ENCODE measurements at places on chromosomes 12 and 14.
A peak's percentile ranks its signal among the peaks of the same experiment; 100 is the strongest.

DNA sequence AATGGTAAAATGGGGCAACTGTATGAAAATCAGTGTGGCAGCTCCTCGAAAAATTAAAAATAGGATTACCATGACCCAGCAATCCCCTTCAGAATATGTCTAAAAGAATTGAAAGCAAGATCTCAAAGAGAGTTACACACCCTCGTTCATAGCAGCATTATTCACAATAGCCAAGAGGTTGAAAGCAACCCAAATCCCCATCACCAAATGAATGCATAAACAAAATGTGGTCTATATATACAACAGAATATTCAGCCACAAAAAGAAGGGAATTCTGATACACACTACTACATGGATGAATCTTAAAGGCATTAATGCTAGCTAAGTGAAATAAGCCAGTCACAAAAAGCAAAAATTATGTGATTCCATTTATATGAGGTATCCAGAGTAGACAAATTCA is 27.2 kb downstream of the RAD52 start:
- no peak for DNase-seq

DNA sequence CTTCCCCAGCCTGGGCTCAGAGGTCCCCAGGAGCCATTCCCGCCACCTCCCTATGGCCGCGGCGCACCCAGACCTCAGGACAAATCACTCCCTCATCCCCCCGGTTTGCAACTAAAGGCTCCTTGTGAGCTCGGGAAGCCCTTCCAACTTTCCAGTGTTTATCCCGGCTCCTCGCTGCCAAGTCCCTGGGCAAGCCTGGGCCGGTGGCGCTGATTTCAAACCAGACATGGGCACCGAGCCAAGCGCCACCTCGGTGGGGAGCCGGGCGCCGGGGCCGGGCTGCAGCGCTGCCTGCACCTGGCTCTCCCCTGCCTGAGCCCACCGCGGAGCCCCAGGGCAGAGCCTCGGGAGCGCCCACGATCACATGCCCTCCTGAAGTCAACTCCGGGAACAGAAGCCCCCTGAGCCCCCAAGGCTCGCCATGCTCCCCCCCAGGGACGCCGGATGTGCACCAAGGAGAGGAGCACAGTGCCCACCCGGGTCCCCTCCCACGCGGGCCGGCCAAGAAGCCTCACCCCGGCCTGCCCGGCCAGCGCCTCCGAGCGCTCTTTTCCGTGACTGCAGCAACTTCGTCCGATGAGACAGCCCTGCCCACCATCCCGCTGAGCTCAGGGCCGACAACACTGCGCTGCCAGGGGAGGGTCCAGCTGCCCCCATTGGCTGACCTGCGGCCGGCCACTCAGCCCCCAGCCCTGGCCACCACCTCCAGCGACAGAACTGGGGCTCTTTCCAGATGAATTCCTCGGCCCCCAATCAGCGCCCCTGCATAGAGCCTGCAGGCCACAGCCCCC is 50.0 kb downstream of the NCOR2 start:
- no peak for DNase-seq

DNA sequence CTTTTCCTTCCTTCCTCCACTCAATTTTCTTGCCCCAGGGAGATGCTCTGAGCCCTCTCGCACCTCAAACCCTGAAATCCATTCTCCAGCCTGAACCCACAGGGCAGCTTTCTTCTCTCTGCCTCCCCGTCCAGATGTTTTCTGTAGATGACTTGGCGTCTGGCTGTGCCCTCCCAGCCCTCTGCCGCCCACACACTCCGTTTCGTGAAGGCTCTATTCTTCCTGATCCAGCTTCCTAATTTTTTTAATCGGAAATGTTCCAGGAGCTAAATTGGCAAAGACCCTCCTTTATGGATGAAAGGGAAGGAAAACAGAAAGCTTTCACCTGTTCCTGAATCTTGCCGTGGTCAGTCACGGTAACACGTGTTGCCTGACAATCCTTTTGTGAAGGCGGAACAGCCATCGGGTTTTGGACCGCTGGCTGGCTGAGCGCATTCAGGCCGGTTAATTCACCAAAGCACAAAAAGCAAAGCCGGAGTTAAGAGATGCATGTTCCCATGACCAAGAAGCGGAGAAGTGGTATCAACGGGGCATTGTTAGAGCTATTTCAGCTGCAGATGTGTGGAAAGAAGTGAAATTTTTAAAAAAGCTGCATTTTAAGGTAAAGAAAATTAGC is 70.2 kb upstream of the FBRSL1 start:
- DNase-seq: no peak

DNA sequence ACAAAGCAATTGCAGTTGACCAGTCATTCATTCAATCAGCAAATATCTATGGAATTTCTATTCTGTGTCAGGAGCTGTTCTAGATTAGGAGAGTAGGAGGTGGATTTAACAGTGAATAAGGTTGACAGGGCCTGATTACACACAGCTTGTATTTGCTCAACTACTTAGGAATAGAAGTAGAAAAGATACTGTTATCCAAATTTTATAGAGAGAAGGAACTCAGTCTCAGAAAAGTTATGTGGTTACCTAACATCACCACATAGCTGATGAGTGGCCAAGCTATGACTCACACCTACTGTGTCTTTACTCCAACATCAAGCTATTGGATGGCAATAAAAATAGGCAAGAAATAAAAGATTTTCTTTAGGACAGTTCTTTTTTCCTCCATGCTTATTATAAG is 374.8 kb downstream of the RMST start:
- DNase-seq: no peak

DNA sequence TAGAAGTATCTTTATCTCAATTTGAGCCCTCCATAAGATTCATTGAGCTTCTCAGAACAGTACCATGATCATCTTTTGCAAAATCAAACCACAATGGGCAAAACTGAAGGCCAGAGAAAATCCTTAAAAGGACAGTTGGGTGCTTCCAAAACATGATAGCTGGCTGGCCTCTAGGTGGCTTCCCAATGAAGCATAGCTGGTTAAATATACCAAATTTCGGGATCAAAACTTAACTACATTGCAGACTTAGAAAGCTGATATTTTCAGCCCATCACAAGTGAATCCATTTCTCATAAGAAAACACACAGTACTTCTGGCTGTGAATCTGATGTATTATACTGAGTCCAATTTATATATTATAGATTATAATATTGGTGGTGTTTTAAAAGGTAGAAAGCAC is 15.3 kb upstream of the PIK3C2G start:
- no peak for DNase-seq

GRCh38 chr12:90061809-90062208 is 353.2 kb upstream of the ATP2B1 start:
- DNase-seq: no peak

DNA sequence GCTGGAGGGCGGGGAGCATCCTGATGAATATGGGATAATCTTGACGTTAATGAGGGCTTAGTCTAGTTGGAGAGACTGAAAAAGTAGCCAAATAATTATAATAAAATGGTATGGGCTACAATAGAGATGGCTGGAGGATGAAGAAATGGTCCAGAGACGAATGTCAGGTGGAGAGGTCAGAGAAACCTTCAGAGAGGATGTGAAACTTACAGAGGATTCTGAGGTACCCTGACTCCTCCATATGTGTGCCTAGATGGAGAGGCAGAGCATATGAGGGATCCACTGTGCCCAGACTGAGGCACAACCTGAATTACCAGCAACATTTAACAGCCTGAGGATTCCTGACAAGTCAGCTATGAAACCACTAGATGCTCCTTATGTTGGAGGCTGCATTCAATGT is 417.0 kb downstream of the ATP23 start:
- DNase-seq: no peak

DNA sequence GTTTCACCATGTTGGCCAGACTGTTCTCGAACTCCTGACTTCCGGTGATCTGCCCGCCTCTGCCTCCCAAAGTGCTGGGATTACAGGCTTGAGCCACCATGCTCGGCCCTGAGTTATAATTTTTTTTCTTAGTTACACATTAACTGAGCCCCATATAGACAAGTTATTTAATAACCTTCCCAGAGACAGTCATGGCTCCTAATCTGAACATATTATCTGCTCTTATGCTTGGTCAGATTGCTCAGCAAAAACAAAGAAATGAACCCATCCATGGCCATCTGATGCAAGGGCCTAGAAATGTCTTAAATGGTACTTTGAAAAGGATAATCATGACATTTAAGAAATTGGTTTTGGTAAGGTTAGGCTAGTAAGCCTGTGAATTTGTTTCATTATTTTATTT is 13.0 kb downstream of the SAMD15 start:
- no peak for DNase-seq

DNA sequence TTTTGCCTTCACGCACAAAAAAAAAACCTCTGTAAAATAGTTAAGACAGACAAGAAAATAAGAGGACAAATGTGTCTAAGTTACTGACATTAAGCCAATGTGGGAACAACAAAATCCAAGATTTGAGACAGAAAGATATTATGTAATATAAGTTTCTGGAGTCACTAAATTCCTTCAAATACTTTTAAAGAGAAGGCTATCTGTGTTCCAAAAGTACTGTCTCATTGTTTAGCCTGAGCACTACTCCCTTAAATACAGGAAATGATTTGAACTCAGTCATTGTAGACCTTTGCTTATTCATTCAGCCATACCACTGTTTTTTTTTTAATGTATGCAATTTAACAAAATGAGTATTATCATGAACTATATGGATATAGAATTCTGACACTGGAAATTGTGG is 82.7 kb upstream of the KITLG start:
- no peak for DNase-seq

DNA sequence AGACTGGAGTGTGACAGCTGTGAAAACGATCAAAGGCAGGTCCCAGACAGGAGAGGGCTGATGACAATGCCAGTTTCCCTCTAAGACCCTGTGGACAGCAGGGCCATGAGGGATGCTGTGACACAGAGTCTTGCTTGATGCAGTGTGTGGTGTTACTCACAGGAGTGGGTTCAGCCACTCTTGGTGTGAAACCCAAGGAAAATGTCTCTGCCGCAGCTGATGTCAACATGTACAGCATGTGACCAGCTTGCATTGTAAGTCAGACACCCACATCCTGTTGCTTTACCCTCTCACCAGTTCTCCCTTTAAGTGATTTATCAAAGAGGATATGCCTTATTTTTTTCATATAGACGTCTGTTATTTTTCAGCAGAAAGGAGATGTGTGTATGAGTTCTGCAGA is 268.6 kb downstream of the BTG1 start:
- DNase-seq: no peak

DNA sequence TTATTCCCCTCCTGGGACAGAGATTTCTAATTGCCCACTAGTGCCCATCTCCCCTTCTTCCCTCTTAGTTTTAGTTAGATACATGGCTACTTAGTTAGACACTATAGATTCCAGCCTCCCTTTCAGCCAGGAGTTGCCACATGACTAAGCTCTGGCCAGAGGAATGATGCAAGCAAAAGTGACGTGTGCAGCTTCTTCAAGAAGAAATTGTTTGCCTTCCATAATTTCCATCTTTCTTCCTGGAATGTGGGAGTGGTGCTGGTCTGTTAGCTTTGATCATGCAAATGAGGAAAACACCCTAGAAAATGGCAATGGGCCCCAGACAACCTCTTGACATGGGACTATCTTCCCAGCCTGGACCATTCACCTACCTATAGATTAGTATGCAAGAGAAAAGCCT is 21.4 kb downstream of the CCDC177 start:
- DNase-seq: peak; percentile 23

GRCh38 chr12:2309647-2310046 is 256.9 kb downstream of the CACNA1C start:
- no peak for DNase-seq

DNA sequence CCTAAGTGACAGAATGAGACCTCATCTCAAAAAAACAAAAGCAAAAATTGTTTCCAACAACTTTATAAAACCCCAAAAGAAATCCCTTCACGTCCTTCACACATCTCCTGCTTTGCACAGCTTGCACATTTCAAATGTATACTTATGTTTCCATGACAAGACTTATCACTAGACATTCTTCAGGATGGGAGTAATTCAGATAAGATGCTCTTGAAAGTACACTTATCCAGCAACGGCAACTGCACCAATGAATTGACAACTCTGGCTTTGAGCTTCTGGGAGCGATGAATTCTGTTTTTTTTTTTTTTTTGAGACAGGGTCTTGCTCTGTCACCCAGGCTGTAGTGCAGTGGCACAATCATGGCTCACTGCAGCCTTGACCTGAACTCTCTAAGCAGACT is 30.8 kb upstream of the AKAP5 start:
- no peak for DNase-seq

- DNase-seq: peak; percentile 57
Measured at GRCh38 chr14:52328276-52328675, 14.2 kb downstream of the PTGER2 start.

DNA sequence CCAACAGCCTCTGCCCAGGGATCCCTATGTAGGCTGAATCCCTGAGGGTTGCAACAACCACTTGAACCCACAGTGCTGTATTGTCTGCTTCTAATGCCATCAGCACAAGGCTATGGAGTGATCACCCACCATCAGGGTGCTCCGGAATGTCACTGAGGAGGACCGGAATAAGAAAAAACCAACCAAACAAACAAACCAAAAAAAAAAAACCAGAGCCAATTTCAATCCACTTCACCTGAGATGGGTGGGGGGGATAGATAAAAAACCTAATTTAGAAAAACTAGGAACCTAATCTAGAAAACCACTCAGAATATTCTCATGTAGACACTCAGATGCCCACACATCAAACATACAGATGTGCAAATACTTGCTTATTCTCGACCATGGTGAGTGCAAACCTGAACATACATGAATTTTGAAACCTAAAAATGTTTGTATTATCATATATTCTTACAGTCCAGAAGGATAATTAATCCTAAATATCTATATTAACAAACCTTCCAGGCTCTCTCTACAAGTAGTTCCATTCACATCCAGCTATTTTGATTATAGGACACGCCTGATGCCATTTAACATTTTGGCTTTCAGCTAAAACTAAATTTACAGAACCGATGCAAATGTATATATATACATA is 3.7 kb downstream of the TBX5 start:
- no peak for DNase-seq

- no peak for DNase-seq
Measured at GRCh38 chr12:42125388-42125767, 19.3 kb downstream of the GXYLT1 start.

- no peak for DNase-seq
Measured at GRCh38 chr14:65170768-65171507, 68.6 kb upstream of the MAX start.

- DNase-seq: no peak
Measured at GRCh38 chr14:50020799-50021198, 95.6 kb downstream of the VCPKMT start.

- DNase-seq: no peak
Measured at GRCh38 chr12:6782850-6783566, 6.3 kb upstream of the CD4 start.

DNA sequence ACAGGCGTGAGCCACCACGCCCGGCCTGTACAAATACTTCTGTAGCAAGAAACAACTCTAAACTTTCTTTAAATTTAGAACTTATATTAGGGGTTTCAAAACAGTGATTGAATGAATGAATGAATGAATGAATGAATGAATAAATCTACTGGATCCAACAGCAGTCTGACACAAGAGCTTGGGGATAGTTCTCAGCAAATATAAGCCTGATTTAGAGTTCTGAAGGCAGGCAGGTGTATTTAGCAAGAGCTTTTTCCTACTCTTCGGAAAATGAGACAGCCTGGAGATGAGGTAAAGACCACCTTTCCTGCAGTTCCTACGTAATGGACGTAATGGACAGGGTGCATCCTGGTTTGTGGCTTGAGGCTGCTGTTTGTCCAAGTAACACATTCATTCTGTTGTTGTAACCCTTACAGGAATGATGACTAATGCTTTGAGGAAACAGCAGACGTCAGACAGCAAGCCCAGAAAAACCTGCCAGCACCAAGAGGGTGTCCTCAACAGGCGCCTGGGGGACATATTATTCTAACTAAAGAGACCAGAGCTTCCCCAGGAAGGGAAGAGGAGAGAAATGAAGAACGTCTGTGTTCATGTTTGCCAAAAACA is 277.4 kb upstream of the SOX5 start:
- peak; percentile 30 for DNase-seq

Measured in HS-5 (cell line).